ENCODE measurements at places on chromosomes 6 and 20.
A peak's percentile ranks its signal among the peaks of the same experiment; 100 is the strongest.

DNA sequence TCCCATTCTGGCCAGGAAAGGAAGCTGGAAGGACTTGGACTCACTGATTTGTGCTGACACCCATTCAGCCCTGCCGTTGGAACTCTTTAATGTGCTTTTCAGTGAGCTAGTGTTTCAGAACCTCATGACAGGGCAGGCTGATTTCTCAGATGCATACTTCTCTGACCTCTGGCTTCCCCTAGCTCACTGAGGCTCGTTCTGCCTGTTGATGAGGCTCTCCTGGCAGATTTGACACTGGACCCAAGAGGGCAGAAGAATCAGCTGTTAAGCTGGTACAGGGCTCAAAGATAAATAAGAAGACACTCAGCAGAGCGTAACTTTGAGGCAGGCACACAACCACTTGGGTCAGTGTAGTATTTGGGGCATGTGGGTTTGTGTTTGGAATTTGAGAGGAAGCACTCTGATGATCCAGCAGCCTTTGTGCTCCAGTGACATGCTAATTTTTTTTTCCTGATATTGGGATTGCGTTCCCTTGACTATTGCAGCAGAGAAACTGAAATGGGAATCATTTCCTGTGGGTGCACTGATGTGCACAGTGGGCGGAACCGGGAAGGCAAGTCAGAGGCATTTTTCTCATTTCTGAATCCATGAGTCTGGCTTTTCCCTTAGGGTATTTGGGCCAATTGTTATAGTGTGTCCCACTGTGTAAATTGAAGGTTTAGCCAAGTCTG lies 80.2 kb downstream of the CARMIL1 start:
- DNase-seq: peak; percentile 14

- no peak for DNase-seq
These were observed 162.1 kb downstream of the TBC1D7 start for GRCh38 chr6:13166269-13166668.

GRCh38 chr6:56404599-56404998 lies 157.2 kb upstream of the COL21A1 start:
- DNase-seq: no peak

- DNase-seq: no peak
These were observed 176.4 kb downstream of the ARID1B start for GRCh38 chr6:156953479-156954146.

DNA sequence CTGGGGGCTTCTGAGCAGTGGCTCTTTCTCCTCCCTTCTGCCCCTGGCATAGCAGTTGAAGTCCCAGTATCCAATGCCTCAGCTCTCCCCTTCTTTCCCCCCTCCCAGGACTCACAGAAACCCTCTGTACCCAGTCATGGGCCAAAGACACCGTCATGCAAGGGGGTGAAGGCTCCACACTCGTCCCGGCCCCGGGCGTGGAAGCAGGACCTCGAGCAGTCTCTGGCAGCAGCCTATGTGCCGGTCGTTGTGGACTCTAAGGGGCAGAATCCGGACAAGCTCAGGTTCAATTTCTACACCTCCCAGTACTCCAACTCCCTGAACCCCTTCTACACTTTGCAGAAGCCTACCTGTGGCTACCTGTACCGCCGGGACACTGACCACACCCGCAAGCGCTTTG lies 10.4 kb upstream of the GUCA1A start:
- DNase-seq: no peak

GRCh38 chr6:46251583-46252339 lies 81.0 kb upstream of the ENPP5 start:
- no peak for DNase-seq

GRCh38 chr6:88006557-88006956 lies 41.1 kb upstream of the SPACA1 start:
- DNase-seq: no peak

GRCh38 chr6:158391276-158391675 lies 79.0 kb downstream of the TULP4 start:
- DNase-seq: no peak

DNA sequence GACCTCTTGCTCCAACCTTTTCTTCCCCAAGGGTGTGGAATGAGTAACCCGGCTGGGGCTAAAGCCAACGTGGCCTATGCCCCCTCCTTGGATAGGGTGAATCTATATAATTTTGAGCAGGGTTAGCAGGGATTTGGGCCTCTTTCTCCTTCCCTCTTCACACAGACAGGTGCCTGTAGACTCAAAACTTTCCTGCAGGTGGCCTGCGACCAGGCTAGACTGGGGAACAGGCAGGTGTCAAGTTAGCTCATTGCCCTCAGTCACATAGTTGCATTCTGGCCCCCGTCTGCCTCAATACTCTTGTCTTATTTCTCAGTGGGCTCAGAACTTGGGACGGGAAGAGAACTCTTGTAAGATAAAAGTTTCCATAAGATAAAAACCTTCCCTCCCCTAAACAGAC lies 243.0 kb downstream of the ATXN1 start:
- DNase-seq: no peak

Data from thoracic aorta (tissue), 2 donors.